ENCODE measurements at places on chromosomes 2 and 18.

DNA sequence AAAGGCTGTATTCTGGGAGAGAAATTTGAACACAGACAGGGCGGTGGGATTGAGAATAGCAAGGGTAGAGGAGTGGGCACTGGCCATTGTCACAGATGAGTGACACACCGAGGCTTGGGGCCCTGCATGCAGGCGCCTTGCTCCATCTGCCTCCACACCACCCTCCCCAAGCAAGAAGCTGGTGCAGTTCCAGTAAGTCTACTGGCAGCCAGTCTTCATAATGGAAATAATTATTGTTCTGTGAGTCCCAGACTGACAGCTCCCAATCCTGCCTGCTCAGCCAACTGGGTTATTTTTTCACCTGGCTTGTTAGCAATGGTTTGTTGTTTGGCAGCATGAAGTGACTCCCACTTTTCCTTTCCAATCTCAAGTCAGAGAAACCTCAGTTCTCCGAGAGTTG lies 13.0 kb downstream of the TTC32 start:
- DNase-seq: no peak

DNA sequence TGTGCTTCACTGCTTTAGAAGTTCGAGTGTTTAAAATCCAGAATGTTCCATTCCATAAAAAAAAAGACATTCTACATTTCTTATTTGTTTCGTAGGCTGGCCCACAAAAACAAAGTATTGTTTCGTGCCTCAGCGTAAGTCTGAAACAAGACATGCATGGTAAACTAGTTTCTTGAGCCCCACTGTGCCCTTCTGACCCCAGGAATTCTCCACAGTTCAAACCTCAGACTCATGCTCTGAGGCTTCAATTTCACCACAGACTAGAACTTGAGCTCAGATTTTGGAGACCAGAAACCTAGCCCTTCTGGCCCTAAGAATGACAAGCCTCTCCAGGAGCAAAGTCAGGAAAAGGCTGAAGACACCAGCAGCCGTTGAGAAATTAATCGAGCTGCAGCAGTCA lies 151.5 kb downstream of the SLC8A1 start:
- DNase-seq: no peak

DNA sequence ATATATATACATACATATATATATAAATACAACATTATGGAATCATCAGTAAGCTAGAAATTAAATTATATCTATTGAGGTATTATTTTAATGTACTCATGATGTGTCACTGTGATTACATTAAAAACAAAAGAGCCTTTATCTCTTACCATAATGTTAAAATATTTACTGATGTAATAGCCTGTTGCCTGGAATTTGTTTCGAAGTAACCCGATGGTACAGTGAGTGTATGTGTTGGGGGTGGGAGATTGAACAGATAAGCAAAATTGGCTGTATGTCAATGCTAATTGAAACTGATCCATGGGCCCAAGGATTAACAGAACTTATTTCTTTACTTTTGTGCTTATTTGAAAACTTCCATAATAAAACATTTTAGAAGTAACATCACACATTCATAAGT lies 1473.2 kb downstream of the LRP1B start:
- DNase-seq: no peak

GRCh38 chr2:201322772-201323171 lies 34.4 kb downstream of the FLACC1 start:
- DNase-seq: no peak

DNA sequence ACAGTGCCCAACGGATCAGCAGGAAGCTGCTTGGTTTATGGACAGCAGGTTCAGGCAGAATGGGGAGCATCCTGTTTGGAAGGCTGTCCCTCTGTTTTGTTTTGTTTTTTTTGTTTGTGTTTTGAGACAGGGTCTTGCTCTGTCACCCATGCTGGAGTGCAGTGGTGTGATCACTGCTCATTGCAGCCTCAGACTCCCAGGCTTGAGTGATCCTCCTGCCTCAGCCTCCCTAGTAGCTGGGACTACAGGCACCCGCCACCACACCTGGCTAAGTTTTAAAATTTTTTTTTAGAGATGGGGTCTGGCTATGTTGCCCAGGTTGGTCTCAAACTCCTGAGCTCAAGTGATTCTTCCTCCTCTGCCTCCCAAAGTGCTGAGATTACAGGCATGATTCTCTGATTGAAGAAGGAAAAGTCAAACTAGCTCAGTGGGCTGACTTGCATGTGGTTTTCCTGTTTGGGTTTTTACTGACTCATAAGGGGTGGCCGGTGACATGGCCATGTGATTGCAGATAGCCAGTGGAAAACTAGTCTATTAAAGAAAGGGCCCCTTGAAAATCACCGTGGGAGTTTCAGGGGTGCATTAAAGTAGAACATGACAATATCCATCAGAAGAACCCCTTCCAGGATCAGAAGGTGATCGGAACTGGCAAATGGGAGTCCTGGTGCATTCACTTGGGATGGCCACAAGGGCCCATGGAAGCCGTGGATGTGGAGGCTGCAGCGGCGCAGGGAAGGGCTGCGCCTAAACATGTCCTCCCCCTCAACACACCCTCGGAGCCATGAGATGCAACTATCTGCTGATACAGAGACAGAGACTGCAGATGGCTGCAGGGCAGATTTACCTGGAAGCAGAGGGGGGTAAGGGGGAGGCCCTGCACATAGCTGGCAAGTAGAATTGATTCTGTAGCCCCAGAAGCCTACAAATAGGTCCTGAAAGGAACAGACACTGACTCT lies 26.5 kb downstream of the AQP12B start:
- no peak for DNase-seq

GRCh38 chr2:179966778-179967394 lies 40.2 kb downstream of the CWC22 start:
- no peak for DNase-seq

DNA sequence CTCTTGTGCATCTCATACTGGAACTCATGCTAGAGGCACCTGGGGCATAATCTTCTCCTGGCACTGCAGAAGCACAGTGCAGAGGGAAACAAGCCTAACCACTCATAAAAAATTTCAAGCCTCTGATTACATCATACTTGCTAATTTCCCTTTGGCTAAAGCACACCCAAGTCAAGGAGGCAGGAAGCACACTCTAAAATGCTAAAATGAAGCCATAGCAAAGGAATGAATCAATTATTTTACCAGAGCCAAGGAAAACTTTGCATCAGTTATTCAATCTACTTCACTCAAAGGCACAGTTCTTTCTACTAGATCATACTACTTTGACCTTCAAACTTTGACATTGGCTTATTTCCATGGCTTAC lies 79.6 kb upstream of the SPOPL start:
- peak; percentile 61 for DNase-seq

Data from RKO (cell line).